NCI-H510A (cell line): ENCODE measurements at places on chromosomes 12 and 14.

DNA sequence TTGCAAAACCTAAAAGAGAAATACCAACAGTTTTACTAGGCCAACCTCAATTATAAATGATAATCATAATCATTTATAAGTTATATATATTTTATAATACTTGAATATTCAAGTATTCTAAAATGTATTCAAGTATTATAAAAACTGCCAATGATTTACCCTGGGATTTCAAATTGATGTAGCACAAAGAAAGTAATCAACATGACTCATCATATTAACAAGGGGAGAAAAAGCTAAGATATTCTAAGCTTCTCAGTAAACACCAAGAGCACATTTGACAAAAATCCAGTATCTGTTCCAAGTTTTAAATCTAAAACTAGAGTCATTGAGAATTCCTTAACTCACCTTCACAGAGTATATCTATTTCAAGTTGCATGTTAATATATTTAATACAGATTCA lies 56.1 kb downstream of the CAPZA3 start:
- no peak for DNase-seq

GRCh38 chr12:47773858-47774580 lies 981 bp downstream of the SLC48A1 start:
- DNase-seq, result no peak

- no peak for DNase-seq
Observed at GRCh38 chr12:31393004-31393550, 67.1 kb upstream of the SINHCAF start.

- no peak for DNase-seq
Observed at GRCh38 chr12:70759161-70759918, 122.1 kb upstream of the PTPRB start.

DNA sequence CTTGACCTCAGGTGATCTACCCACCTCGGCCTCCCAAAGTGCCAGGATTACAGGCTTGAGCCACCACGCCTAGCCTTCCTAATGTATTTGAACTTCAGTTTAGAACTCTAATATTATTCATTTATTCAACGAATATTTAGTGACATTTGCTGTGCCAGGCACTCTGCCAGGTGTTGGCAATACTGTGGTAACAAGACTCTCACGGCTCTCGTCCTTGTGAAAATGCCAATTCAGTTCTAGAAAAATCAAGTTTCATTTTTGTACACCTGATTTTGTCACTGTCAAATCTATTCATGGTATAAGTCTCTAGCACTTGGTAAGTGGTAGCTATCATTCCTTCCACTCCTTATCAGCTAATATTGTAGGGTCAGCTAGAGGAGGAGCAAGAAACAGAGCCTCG lies 6.3 kb upstream of the PWP1 start:
- no peak for DNase-seq

DNA sequence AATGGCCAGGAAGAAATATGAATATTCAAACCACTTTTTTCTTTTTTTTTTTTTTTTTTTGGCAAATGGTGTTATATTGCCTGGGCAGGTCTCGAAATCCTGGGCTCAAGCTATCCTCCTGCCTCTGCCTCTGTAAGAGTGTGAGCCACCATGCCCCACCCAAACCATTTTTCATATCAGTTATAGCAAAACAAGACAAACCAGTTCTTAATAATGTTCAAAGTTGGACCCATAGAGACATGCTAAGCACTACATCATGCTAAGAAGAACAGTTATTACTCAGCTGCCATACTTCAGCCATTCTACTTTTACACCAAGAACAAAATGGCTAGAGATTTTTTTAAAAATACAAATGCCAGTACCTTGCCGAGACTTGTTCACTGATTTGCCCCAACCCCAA lies 25.5 kb downstream of the EIF2S1 start:
- DNase-seq, result no peak

DNA sequence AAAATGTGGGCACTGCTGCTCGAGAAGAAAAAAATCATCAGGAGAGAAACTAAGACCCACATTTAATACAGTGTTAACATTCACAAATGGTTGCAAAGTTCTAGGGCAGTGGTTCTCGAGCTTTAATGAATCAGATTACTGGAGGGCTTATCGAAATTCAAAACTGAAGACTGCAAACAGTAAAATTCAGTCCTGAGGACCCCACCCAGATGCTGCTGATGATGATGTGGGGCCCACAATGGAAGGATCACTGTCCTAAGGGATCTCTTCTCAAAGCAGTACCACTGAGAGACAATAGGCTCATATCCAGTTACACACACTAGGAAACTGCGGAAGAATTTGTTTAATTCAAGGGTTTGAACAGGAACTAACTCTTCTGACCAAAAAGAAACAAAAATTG lies 31.4 kb downstream of the DICER1 start:
- DNase-seq, result no peak

DNA sequence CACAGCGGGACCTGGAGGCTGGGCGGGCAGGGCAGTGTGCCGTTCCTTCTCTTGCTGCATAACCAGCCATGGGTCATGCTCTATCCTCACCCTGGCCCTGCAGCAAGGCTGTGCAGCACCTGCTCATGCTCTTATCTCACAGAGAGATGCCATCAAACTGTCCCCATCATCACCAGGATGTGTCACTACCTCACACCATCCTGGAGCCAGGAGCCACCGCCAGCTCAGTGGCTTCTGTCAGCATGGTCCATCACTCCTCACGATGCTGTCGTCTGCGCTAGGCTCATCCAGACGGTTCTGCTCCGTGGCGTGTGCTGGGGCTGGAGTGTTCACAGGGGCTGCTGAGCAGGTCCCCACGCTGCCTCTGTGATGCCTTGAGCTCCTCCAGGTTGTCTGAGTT lies 77.2 kb upstream of the DYNC1H1 start:
- DNase-seq, result no peak

DNA sequence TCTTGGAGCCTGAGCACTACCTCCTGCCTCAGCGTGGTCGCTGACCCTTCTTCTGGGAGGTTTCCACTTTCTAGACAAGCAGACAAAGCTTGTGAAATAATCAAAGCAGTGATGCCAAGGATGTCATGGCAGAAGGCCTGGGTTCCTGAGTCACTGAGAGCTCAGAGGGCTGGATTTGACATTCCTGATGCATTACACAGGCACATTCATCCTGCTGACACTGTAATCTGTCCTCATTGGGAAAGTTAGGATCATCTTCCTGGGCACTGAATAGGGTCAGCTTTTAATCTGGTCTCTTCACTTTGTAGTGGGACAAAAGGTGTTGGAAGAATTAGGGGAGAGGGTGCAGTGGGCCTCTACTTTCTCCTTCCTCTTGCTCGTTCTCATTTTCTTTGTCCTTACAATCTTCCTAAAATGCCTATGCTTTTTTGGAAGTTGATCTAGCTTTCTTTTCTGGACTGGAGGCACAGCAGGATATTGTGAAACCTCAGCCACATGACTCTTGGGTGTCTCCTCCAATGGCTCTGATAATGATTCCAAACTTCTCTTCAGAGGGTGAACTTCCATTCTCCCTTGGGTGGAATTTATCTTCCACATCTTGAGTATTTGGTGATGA lies 29.6 kb downstream of the EEA1 start:
- DNase-seq, result no peak

- peak; percentile 57 for DNase-seq
Observed at GRCh38 chr14:58395812-58396788, at the start of gene TOMM20L. TOMM20L (plus strand) TSS chr14:58395930; CDS start chr14:58395958, 28 bp downstream.

DNA sequence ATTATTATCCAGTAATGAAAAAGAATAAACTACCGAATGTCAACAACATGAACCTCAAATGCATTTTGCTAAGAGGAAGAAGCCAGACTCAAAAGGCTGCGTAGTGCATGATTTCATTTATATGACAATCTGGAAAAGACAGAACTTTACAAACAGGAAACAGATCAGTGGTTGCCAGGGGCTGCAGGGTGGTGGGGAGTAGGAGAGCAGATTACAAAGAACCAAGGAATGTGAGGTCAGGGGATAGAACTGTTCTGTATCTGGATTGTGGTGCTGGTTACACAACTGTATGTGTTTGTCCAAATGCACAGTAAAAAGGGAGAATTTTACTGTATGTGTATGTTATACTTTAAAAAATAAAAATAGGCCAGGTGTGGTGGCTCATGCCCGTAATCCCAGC lies 89.7 kb upstream of the MYL2 start:
- no peak for DNase-seq

DNA sequence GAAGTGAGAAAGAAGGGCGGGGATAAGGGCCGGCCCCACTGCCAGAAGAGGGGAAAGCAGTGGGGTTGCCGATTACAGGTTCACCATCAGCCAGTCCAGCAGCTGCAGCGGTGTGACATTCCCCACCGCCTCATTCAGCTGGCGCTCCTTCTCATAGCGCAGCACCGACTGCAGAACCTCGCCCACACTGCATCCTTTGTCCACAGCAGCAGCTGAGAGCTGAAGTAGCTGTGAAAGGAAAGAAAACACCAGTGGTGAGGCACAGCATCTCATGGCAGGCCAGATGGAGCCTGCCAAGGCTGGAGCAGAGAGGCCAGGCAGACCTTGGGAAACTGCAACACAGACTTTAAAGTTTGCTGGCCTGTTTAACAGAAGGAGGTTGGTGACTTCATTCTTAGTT lies 33.2 kb downstream of the AKAP3 start:
- DNase-seq, result no peak

GRCh38 chr12:30806989-30807694 lies 52.4 kb upstream of the CAPRIN2 start:
- DNase-seq, result peak; percentile 7

DNA sequence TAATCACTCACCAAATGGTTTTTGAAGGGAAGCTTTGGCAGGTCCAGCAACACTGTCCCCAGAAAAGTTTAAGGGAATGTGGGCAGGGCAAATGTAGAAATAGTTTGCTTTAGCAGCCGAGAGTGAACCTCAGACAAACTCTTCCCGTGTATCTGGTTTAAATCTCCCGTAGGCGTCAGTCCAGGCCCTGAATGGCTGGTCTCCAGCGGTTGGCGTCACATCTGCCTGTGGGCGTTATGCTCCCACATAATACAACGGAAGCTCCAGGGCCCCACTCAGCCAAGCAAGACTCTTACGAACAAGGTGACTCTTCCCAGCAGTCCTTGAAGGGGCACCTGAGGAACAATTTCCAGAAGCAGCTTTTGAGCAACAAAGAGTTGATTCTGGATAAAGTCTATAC lies 942 bp downstream of the ZC2HC1C start:
- DNase-seq, result no peak

DNA sequence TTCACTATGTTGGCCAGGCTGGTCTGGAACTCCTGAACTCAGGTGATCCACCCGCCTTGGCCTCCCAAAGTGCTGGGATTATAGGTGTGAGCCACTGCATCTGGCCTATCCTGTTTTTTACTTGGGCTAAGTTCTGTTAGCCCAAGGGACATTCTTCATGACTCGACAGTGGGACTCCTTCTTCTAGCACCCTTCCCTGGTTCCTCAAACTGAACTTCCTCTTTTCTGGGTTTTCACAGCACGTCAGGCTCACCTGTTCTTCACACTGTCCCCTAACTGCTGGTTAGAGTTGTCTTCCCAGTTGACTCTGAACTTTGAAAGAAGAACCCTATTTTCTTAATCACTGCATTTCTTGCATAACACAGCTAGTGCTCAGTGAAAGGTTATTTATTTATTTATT lies 22.5 kb downstream of the CABP1 start:
- DNase-seq, result no peak

GRCh38 chr12:115623764-115624334 lies 653.6 kb downstream of the MED13L start:
- DNase-seq, result no peak

DNA sequence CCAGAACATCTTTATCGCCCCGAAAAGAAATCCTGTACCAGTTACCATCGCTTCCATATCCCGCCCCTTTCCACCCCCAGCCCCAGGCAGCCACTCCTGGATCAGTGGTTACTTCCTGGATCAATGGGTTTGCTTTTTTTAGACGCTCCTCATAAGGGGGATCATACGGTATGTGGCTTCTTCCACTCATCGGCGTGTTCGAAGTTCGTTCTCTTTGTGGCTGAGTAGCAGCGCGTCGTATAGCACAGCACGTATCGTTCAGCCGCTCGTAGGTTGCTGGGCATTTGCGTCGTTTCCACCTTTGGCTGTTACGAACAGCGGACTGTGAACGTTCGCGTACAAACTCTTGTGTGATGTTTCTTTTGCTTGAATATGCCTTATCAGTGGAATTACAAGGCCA lies 1.8 kb downstream of the NOC4L start:
- DNase-seq, result no peak

DNA sequence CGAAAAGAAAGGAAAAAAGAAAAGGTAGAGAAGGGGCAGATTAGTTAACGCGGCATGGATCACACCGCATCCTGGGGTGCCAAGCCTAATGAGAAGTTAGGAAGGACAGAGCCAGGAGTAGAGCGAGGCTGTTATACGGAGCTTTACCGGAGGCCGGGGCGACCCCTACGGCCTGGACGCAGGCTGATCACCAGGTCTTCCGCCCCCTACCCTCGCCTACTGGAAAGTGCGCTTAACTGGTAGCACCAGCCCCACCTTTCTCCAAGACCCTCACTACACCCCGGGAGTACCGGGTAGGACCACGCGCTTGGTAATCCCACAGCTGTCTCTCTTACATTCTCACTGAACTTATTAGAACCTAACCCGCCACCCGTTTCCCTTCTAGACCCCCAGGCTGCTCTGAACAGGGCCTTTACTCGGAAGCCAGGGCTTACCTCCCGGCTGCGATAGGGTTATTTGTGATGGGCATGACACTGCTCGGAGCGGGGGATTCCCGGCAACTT lies 33.8 kb downstream of the WBP11 start:
- no peak for DNase-seq

GRCh38 chr12:94616203-94616729 lies 34.1 kb downstream of the TMCC3 start:
- DNase-seq, result no peak

DNA sequence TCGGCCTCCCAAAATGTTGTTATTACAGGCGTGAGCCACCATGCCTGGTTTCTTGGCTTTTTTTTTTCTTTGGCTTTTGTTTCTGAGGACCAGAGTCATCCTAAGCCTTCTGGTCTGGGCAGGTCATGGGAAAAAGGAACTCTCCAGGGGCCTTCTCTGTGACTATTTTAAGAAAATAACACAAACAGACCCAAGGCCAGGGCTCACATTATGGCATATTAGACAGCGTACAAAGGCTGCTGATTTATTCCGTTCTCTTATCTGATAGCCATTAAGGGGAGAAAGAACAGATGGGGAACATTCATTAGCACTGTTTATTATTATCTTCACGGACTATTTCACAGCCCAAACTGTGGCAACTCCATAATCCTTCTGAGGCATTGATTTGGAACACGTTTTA lies 28.8 kb upstream of the MANSC4 start:
- DNase-seq, result no peak

GRCh38 chr12:55862286-55862685 lies 19.6 kb upstream of the MMP19 start:
- DNase-seq, result no peak

DNA sequence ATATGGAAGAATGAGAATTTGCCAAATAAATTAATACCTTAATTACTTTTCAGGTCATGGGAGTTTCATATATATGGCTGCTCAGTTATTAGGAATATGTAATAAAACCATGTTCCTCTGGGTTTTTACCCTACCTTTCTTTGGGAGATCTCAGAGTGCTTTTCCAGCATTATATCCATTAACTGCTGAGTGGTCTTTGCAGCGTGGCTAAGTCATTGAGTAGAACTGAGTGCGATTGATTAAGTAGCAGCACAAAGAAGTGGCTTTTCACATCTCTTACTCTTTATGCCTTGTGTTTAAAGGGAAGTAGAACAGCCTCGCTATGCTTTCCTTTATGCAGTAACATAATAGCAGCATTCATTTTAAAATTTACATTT lies 340.1 kb downstream of the SNAPC1 start:
- DNase-seq, result no peak

- DNase-seq, result no peak
Observed at GRCh38 chr14:55188686-55189295, 2.6 kb downstream of the DLGAP5 start.
